ENCODE measurements at places on chromosomes 2 and 18. TPM values are rescaled to one million over a fixed set of nuclear protein-coding genes. Genes with fewer than 3 reads are reported as not detected.

The MC5R gene
- total RNA-seq = not detected

The CFAP65 gene
- not detected for total RNA-seq

The LCLAT1 gene
- 11.3 TPM for total RNA-seq

The TCF7L1 gene
- total RNA-seq = 0.05 TPM

The ANKRD30BL gene
- not detected for total RNA-seq
